ENCODE measurements at places on chromosomes 12 and 14. TPM values are rescaled to one million over a fixed set of nuclear protein-coding genes. Genes with fewer than 3 reads are reported as not detected.

Gene NGB
- not detected for total RNA-seq

Gene LYZ
- 55.5 TPM for total RNA-seq

Gene VIPAS39
- 26.7 TPM for total RNA-seq

DNA sequence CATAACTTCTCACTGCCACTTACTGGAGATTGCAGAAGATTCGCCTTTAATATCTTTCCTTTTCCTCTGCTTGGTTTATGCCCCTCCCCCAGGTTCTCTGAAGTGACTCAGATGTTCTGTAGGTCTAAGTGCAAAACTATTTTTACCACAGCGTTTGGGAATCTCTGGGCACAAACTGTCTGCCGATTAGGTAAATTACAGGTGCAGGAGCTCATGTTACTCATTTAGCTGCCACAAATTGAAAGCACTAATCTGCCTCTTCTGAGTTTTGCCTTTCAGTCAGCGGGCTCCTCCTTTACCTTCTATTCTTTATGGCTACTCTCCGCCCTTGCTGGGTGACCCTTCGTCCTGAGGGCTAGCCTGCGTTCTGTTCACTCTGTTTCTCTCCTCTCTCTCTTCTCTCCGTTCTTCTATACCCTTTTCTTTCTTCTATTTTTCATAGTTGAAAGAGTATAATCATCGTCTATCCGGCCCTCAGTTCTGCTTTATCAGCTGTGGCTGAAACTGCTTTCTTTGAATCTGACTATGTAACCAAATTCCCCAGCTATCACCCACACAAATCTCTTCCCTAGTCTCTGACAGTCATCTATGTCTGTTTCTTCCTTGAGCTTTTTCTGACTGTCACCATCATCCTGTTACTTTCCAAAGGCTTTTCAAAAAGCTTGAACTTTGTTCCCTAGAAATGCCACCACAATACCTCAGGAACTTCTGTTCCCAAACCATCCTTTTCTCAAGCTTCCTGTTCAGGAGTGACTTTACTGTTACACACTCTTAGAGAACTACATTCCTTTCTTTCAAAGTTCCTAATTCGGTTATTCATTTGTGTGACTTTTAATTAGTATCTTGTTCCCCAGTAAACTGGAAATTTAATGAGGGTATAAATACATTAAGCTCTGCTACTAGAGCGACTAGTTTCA is 4.3 kb upstream of the MYF6 start:
- DNase-seq = no peak

- DNase-seq = no peak
Measured at GRCh38 chr12:59873136-59873535, 277.3 kb downstream of the SLC16A7 start.

GRCh38 chr14:52926953-52927352 is 23.9 kb downstream of the FERMT2 start:
- no peak for DNase-seq

GRCh38 chr12:107066691-107067090 is 26.7 kb downstream of the CRY1 start:
- no peak for DNase-seq

DNA sequence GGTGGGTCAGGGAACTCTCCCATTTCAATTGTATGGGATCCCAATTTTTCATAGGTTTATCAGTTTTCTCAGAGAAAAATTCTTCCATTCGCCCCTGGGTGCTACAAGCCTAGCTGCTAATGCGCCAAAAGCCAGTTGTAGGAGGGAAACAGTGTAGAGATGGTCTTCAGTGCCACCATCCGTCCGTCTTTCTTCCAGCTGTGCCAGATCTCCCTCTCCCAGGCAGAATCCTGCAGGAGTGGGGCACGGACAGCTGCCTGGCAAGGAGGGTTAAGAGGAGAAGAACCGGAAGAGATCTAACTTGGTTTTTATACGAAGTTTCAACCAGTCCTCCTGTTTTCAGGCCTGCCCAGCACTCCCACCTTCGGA is 38.9 kb upstream of the FUT8 start:
- no peak for DNase-seq
